T-helper 17 cell (primary cell): ENCODE measurements at places on chromosomes 12 and 14. TPM values are rescaled to one million over a fixed set of nuclear protein-coding genes. Genes with fewer than 3 reads are reported as not detected.

DNA sequence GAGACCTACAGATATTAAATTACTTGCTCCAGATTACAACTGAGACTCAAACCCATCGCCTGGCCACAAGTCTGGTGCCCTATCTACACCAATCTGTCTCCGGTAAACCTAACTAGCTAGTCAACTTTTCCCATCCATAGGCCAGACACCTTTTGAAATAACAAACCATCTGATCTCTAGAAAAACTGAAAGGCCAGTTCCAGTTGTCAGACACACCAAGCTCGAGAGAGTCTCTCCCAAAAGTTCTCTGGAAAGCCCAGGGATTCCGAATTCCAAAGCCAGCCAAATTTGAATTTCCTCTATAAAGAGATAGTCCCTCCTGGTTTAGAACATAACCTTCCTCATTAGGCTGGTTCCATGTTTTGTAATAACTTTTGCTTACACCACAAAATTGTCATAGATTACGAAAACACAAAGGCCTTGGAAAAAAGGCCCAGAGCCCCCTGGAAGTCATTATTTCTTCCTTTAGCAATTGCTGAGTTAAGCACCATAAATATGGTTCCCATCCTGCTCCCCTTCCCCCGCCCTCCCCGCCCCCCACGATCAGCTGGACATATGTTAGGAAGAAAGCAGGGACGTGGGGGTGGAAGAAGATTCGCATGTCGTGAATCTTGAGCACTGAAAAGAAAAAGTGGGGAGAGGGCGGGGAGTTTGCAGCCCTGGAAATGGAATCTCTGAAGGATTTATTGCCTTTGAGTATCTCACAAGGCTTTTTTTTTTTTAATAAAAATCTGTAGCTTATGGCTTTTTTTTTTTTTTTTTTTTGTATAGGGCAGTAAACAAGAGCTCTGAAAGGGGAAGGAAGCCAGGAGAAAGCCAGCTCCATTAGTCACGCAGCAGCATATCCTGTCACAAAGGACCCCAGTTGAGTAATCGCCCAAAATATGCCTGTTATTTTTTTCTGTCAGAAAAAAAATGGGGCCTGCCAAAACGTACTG lies 110.4 kb downstream of the ZFP36L1 start:
- peak overlapping the region; percentile 100 for H3K27ac ChIP-seq
- no peak for DNase-seq

DNA sequence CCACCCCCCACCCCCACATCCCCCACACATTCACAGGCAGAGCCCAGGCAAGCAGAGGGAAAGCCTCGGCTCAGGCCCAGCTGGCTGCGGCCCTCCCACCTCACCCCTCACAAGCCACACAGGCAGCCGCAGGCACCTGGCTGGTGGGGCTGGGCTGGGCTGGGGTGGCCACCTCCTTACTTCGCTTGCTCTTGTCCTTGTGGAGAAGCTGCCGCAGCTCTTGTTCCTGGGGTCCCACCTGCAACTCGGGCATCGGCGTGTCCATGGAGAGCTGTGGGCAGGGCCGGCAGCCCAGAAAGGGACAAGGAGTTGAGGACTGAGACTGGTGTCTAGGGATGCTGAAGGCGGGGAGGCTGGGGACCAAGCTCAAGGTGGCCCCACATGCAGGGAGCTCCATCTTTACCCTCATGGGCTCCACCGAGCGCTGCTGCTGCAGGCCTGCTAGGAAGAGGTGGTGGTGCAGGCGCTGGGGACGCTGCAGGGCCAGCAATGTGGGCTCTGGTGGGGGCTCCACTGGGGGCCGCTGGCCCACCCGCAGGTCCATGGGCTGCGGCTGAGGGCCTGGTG lies 21.2 kb downstream of the HDAC7 start:
- H3K36me3 ChIP-seq: peaks cover 2% of the 10 kb centered on the region
- no peak for DNase-seq
- H3K4me1 ChIP-seq: peaks cover 25% of the 10 kb centered on the region
- no peak overlapping the region for H3K27ac ChIP-seq
- H3K4me3 ChIP-seq: no peak overlapping the region

DNA sequence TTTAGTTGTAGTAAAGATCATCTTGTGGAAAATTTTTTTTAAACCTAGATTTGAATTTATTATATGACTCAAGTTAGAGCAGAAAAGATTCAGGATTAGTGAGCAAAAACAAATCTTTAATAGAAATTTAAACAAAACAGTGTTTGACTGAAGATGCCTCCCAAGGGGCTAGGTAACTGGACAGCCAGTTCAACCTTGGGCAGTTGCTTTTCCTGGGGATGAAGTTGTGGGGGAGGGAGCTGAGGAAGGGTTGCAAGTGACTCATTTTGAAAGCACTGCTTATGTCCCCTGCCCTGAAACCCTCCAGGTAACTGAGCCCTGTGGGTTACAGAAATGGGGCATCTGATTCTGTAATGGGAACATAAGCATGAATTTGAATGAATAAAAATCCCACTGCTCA lies 13.1 kb downstream of the CFAP54 start:
- DNase-seq: no peak
- no peaks in the 10 kb centered on the region for H3K36me3 ChIP-seq
- peak overlapping the region; percentile 96 for H3K27ac ChIP-seq
- H3K4me3 ChIP-seq: no peak overlapping the region
- no peaks in the 10 kb centered on the region for H3K27me3 ChIP-seq

GRCh38 chr12:132327336-132328171 lies 1.8 kb downstream of the GALNT9 start:
- no peak overlapping the region for H3K4me3 ChIP-seq
- H3K4me1 ChIP-seq: peaks cover 8% of the 10 kb centered on the region
- H3K36me3 ChIP-seq: peaks cover 7% of the 10 kb centered on the region
- peaks cover 53% of the 10 kb centered on the region for H3K27me3 ChIP-seq
- no peak for DNase-seq

DNA sequence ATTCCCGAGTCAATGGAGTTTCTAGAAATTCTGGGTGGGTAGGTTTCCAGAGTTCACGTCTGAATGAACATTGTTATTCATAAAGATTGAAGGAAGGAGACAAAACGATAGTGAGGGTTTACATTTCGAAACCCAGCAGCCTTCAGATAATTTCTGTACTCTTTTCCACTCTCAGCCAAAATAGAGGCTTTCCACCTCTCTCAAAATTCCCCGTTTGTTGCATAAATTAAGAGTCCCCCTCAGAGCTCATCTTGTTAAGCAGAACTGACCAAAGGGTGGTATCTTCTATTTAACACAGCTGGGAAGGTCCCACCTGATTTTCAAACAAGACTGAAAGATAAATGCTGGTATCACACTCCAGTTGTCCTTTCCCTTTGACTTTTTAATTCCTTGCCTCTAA lies 21.5 kb upstream of the YARS2 start:
- no peak for DNase-seq
- H3K27me3 ChIP-seq: peaks cover 57% of the 10 kb centered on the region
- no peak overlapping the region for H3K4me3 ChIP-seq
- H3K27ac ChIP-seq: no peak overlapping the region
- H3K36me3 ChIP-seq: no peaks in the 10 kb centered on the region

GRCh38 chr12:131702573-131702877 lies 8.4 kb upstream of the SFSWAP start:
- no peak overlapping the region for H3K4me3 ChIP-seq
- H3K27ac ChIP-seq: no peak overlapping the region
- no peak for DNase-seq
- peaks cover 4% of the 10 kb centered on the region for H3K4me1 ChIP-seq
- H3K27me3 ChIP-seq: peaks cover 21% of the 10 kb centered on the region

- H3K4me1 ChIP-seq: peaks cover 10% of the 10 kb centered on the region
- no peak for DNase-seq
- H3K27ac ChIP-seq: no peak overlapping the region
- H3K36me3 ChIP-seq: no peaks in the 10 kb centered on the region
- no peak overlapping the region for H3K4me3 ChIP-seq
These were observed 22.7 kb upstream of the LTA4H start for GRCh38 chr12:96057986-96058553.

DNA sequence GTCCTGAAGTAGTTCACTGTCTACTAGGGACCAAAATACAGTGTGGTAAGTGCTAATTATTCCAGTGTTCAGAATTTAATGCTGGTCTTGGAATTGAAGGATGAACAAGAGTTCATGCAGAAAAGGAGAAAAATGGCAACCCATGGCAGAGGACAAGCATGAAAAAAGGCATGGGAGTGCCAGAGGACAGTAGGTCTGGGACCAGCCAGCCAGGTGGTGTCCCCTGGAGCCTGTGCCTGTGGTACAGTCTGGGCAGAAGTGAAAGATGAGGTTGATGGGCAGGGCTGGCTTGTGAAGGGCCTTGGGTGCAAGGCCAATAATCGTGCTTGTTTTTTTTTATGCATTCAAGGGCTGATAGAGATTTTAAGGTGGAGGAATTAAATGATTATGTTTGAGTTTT lies 21.0 kb downstream of the C12orf75 start:
- no peak overlapping the region for H3K27ac ChIP-seq
- peaks cover 27% of the 10 kb centered on the region for H3K4me1 ChIP-seq
- H3K36me3 ChIP-seq: peaks cover 12% of the 10 kb centered on the region

DNA sequence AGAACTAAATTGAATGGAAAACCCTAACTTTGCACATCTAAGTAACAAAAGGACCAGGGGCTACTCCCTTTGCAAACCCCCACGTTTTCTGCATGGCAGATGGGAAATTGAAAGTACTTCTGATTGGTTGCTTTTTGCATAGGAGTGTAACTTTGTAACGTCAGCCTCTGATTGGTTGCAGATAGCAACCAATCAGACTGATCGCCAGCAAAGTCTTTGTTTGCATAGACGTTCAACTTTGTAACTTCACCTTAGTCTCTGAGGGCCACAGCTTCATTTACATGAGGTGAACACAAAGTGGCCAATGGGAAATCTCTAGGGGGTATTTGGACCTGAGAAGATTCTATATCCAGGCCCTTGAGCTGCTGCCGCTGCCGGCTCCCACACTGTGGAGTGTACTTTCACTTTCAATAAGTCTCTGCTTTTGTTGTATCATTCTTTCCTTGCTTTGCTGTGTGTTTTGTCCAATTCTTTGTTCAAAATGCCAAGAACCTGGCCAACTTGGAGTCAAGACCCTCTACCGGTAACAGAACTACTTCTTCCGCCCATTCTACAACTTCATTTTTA lies 102.5 kb upstream of the PRICKLE1 start:
- H3K36me3 ChIP-seq: no peaks in the 10 kb centered on the region
- H3K27ac ChIP-seq: no peak overlapping the region
- no peak for DNase-seq
- no peak overlapping the region for H3K4me3 ChIP-seq

GRCh38 chr14:33556382-33557121 lies 394.3 kb downstream of the EGLN3 start:
- no peak for DNase-seq
- H3K27me3 ChIP-seq: peaks cover 49% of the 10 kb centered on the region
- no peaks in the 10 kb centered on the region for H3K4me1 ChIP-seq
- H3K27ac ChIP-seq: no peak overlapping the region

The DRAM1 gene
- 3.1 TPM for total RNA-seq

The MED13L gene
- 193 TPM for total RNA-seq

The KRT1 gene
- total RNA-seq: 0.83 TPM

The SLC6A13 gene
- total RNA-seq: 0.26 TPM
